IPS-NIHi11 (cell line): ENCODE measurements at places on chromosomes 4 and X.

DNA sequence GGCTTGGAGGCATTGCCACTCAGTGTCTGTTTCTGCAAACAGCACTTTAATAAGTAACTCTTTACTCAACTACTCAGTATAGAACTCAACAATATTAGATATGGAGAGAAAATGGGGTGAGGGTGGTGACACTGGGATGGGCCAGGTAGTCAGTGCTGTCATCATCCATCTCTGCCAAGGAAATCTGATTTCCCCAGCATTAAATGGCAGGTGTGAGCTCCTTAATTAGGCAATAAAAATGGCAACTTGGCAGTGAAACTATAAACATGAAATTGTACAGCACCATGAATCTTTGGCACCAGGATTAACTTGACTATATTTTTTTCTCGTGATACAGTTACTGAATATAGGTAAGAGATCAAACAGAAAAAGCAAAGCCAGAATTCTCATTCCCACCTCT, 146.2 kb downstream of the GLRA2 start:
- no peak for DNase-seq

DNA sequence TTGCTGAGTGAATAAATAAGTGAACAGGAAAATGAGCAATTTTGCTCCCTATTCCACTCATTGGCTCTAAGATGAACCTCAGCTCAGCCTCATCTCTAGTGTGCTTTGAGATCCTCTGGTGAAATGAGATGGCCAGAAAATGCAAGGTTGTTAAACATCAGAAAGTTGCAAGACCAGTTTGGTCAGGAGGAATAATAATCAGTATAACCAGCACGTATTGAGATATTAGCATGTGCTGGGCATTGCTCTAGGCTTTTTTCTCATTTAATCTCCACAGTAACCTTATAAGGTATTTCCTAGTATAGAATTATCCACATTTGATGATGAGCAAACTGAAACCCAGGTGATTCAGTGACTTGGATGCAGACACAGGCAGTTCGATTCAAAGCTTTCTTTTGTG, 110.5 kb upstream of the PAK3 start:
- DNase-seq = no peak

GRCh38 chr4:52869196-52869595, 7.1 kb downstream of the RASL11B start:
- DNase-seq = no peak

- DNase-seq = no peak
Measured at GRCh38 chr4:22091906-22092305, 143.3 kb upstream of the KCNIP4 start.

GRCh38 chr4:87270825-87271224, 50.4 kb upstream of the KLHL8 start:
- peak; percentile 16 for DNase-seq

DNA sequence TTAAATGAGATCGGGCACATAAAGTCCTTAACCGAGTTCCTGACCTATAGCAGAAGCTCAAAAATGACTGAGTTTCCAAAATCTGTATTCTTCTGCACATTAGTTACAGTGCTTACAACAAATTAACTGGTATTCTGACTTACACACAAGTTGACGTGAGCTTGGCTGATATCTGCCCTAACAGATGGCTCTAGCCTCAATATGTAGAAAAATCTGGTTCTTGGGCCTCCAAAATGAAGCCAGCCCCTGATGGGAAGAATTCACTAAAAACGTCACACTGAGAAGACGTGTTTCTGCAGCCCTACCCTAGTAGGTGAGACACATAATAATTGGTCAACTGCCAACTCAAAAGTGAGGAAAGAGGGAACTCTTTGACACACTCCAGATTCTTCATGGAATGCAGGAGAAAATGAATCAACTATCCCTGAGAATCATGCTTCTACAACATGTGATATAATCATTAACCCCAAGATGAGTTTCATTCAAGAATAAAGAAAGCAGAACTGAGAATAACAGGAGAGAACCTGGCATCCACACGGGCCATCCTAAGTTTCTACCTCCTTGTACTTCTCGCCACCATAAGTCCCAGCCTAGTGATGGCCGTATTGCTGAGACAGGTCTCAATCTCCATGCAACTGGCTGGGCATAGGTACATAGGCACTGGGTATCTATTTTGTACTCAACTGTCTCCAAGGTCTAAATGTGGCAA, 8.2 kb downstream of the STX18 start:
- DNase-seq = no peak

DNA sequence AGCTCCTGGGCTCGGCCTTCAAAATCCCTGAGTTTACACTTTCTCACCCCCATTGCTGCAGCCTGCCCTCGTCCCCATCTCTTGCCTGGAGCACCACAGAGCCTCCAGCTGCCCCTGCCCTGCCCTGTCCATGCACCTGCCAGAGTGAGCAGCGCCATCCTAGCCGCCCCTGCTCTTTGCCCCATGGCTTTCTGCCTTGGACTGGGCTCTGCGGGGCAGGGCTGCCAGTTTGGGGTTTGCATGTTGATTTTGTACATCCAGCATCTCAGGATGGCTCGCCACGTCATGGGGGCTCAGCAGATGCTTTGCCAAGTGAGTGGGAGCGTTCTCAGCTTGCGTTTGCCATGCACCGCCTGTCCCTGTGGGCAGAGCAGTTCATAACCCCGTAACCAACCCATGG, 67.1 kb upstream of the HGFAC start:
- no peak for DNase-seq

GRCh38 chrX:154548028-154548316, 552 bp downstream of the IKBKG start:
- DNase-seq = no peak

DNA sequence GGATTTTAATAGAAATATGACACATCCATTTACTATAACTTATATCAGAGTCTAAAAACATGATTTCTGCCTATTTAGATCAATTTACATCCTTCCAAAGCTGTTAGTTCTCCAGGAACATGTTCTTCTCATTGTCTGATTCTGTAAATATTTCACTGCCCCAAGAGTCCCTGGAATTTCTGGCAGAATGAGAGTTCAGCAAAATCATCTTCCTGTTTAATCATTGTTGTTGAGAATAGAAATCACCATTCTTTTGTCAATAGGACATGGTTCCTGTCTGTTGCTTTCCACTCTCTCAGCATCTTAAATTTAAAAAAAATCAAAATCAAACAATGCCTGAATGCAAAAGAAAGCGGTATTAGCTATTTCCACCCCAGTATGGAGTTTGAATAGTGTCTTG, 172.8 kb upstream of the FRMPD4 start:
- DNase-seq = no peak

DNA sequence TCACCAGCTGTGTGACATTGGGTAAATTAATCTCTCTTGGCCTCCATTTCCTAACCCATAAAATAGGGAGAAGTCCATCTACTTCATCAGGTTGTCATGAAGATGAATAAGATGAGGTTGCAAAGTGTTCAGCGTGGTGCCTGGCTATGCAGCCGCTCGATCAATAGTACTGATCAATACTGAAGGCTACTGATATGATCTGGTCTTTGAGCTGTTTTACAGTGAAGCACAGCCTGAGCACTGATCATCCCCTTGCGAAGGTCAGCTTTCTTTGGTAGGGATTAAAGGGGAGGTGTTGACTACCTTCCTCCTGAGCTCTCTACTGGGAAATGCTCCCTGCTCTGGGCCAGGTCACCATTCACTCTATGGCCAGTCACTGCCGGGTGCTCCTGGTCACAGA, 108.4 kb upstream of the NOCT start:
- no peak for DNase-seq

- DNase-seq = no peak
Measured at GRCh38 chr4:24644983-24645764, 60.8 kb upstream of the DHX15 start.

GRCh38 chr4:56289934-56290333, 97.4 kb downstream of the AASDH start:
- DNase-seq = no peak

GRCh38 chr4:69051576-69051943, 44.7 kb upstream of the UGT2B7 start:
- DNase-seq = no peak

- DNase-seq = no peak
Measured at GRCh38 chr4:18954538-18954937, 933.0 kb upstream of the LCORL start.

DNA sequence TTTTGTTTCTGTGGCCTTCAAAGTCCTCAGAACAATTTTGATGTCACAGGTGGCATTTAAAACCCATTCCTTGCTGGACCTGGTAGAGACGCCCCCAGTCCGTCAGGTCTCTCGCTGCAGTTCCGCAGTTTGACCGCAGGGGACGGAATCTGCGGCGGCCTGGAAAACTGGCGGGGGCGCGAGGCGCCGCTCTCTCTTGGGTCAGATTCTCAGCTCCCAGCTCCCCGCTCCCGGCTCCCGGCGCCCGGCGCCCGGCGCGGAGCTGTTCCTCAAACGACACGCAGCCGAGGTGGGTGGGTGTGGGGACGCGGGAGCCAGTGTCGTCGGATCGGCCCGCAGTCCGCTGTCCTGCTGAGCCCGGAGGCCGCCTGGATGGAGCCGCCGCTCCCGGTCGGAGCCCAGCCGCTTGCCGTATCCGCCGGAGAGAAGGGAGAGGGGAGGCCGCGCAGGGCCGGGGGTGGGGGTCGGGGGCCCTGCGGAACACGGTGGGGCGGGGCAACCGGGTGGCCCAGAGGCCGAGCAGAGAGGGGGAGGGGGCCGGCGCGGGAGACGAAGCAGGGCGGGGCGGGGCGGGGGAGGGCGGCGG, at the start of gene OCRL:
Gene OCRL, plus strand, starts transcription at position 192 of the 586 bp plus-strand sequence. Its CDS starts 181 bp downstream, at position 373.
- peak; percentile 76 for DNase-seq

- peak; percentile 89 for DNase-seq
Measured at GRCh38 chr4:2402048-2402842, 16.2 kb downstream of the ZFYVE28 start.

DNA sequence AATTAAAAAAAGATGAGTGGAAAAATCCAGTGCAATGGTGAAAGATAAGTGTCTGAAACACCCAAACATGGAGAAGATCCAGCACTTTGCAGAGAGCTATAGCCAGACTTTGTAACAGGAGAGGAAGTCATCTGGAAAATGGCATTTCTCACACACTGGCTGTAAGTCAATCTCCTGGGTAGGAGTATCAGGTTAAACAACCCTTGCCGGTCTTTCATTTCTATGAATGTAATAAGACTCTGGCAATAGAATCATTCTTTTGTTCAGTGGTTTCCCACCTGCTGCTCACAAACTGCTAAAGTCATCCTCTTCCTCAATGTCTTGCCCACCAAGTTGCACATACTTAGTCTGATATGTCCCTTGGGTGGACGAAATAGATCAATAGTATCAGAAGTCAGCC, 94.0 kb upstream of the ATP8A1 start:
- DNase-seq = peak; percentile 45

DNA sequence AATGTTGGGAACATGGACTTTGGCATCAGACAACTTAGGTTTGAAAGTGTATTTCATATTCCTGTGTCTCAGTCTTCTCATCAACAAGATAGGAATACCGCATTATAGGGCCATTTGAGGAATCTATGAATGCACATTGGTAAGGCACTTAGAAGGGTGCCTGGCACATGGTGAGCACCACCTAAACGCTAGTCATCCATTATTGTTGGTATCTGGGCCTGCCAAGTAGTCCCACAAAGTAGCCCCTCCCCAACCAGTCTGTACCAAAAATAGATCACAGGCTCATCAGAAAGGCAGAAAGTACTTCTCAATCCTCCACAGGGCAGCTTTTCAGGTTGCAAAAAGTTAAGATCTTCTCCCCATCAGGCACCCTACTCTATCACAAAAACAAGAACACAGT, 162.3 kb upstream of the KLF3 start:
- DNase-seq = no peak

DNA sequence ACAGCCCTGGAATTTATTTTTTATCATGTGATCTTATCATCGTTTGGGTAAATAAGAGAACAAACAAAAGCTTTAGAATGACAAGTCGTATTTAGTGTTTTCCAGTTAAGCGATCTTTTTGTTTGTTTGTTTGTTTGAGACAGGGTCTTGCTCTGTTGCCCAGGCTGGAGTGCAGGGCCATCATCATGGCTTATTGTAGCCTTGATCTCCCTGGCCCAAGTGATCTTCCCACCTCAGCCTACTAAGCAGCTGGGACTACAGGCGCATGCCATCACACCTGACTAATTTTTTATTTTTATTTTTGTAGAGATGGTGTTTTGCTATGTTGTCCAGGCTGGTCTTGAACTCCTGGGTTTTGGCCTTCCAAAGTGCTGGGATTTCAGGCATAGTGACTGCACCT, 57.1 kb upstream of the PDLIM3 start:
- DNase-seq = no peak

DNA sequence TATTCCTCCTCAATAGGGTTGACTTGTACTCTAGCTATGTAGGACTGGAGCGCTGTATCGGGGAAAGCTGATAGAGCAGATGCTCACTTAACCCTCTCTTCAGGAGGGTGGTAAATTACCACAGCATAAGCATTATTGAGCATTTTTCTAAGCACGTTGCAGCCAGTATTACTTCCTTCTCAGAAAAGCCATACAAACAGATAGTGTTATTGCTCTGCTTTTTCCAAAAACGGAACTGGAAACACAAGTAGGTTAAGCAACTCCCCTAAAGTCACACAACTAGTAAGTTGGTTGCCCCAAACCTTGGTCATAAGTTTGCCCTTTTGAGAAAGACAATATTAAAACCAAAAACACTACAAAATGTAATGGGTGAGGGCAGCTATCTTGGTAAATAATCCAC, 73.9 kb downstream of the REELD1 start:
- DNase-seq = no peak

GRCh38 chr4:148182230-148182911, 259.8 kb downstream of the NR3C2 start:
- DNase-seq = no peak

DNA sequence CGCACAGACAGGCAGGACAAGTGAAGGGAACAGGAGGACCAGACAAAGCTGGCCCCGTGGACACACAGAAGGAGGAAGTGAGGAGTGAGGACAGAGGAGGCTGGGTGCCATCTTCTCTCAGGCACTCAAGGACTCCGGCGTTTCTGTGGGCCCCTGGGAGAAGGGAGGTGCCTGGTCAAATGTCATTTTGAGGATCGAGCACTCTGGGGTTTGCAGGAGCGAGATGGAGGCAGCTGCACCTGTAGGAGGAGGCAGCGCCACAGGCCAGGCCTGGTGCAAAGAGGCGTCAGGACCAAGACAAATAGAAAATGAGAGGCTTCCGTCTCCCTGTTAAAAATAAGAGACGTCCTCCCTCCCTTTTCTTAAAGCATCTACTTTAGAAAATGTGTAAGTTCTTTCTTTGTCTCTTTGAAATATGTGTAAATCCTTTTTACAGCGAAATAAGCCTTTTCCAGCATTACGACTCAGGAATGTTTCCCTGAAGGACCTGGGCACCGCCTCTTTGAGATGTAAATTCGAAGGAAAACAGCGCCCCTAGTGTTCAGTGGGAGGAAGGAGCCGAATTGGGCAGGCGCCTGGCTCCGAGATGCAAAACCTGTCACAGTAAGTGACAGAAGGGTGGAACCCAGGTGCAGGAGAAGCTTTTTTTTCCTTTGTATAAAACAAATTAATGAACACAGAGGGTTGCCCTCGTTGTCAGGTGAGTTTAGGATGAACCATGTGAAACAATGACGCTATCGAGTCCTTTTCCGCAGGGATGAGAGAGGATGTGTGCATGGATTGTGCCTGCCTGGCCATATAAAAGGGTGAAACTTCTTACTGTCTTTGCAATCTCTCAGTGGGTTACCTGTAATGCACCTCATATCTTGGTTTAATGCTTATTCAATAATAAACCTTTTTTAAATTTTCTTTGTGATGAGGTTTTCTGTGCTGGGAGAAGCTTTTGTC, 1.4 kb upstream of the C4orf50 start:
- peak; percentile 82 for DNase-seq

GRCh38 chrX:64428371-64428770, 33.1 kb upstream of the MTMR8 start:
- no peak for DNase-seq

- no peak for DNase-seq
Measured at GRCh38 chr4:7771056-7771455, 168.6 kb downstream of the AFAP1 start.
